Activated CD4-positive, CD25-positive, alpha-beta regulatory T cell (primary cell): ENCODE measurements at places on chromosomes 16 and 17.

DNA sequence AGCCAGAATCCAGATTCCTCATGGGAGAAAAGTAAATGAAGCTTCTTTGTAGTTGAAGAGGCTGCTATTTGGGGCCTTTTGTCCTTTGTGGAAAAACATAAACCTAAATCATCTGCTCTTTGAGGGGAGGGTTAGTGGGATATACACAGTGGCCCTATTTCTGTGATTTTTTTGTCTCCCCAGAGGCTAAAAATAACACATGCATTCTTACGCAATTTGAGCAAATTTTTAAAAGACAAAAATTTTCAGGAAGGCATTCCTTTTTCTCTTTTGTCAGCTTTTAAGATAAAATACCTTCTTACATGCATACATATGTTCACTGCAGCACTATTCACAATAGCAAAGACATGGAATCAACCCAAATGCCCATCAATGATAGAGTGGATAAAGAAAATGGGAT, 165.5 kb downstream of the AXIN2 start:
- no peak for DNase-seq

- no peak for DNase-seq
These were observed 94.6 kb upstream of the TBX2 start for GRCh38 chr17:61305024-61305423.

GRCh38 chr16:14249291-14250032, 178.3 kb downstream of the MRTFB start:
- DNase-seq: peak; percentile 2

- peak; percentile 34 for DNase-seq
These were observed 101.6 kb downstream of the RAB11FIP4 start for GRCh38 chr17:31492880-31493655.

DNA sequence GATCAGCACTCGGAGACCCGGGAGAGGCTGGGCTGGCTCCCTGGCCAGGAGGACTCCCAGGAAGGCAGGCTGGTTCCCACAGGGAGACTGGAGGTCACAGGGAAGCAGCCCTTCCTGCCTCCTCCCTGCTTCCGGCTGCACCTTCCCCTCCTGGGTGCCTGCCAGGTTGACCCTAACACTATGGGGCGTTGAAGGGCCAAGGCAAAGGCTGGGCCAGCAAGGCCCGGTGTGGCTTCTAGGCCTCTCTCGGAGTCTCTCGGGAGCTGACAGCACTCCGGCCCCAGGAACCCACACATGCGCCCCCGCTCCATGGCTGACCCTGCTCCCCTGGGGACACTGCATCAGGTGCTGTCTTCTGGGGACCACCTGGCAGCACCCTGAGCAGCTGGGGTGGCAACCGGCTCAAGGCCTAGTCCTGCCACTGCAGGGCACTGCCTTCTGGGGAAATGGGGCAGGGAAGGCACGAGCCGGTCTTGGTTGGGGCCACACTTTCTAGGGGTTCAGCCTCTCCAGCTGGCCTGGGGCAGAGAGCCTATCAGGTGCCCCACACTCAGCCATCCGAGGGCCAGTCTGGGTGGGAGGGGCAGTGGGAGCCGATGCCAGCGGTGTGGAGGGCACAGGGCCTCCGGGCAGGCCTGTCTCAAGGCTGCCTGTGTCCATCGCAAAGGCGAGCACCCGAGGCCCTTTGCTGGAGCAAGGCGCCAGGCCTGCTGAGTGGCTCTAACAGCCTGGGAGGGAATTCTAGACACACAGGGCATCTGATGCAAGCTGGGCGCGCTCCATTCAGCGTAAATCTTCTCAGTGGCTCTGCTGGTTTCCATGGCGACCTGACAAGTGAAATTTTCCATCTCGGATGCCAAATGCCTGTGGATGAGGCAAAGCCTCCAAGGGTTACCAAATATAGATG, 5.6 kb upstream of the MTSS2 start:
- no peak for DNase-seq

DNA sequence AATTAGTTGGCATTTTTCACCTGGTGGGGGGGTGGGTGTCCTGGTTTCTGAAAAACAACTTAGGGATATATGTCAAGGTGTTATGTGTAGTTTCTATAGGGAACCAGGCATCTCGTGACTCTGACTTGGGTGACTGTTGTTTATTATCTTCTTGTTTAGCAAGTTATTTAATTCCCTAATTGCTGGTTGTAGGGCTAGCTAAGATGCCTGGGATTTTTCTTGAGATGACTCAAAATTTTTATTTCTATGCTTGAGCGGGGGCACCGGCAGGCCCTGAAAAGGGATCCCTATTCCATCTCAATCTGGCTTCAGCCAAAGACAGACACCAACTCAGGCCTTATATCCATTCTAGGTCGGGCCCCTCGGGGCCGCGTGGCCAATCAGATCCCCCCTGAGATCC, 3.2 kb downstream of the DPH1 start:
- no peak for DNase-seq
